ENCODE measurements at places on chromosomes 1 and 21. TPM values are rescaled to one million over a fixed set of nuclear protein-coding genes. Genes with fewer than 3 reads are reported as not detected.

INAVA gene
- total RNA-seq: 0.57 TPM

ZNF684 gene
- 7.9 TPM for total RNA-seq

PITHD1 gene
- 67.9 TPM for total RNA-seq

HES3 gene
- total RNA-seq: not detected

PROK1 gene
- not detected for total RNA-seq

LYPLAL1 gene
- 11.6 TPM for total RNA-seq

ENAH gene
- not detected for total RNA-seq

SDC3 gene
- total RNA-seq: not detected

RGS8 gene
- not detected for total RNA-seq

REN gene
- not detected for total RNA-seq

All from activated CD8-positive, alpha-beta T cell treated with anti-CD3 and anti-CD28 coated beads, Interleukin-2, amount 10 ng/mL, durations not matched to agents 7 days and 5 days (primary cell).